HS-5 (cell line): ENCODE measurements at places on chromosomes 6 and 20.

GRCh38 chr6:147930745-147931144 is 411.9 kb upstream of the SASH1 start:
- no peak for DNase-seq

DNA sequence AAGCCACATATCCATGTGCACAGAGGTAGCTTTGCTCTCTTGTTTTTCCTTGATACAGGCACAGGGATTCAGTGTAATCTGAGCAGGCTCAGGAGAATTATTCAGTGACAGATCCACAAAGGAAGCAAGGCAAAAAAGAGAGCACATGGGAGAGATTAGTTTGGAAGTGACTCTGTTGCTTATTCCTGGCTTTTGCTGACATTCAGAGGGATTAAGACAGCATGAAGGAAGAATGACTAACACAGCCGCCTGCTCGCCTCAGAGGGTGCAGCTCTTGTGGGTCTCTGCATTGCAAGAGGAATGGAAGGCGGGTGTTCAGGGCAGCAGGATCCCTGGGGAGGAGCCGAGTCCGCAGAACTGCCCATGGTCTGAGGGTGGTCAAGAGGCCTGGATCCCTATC is 203.4 kb upstream of the KCNQ5 start:
- DNase-seq = peak; percentile 60

DNA sequence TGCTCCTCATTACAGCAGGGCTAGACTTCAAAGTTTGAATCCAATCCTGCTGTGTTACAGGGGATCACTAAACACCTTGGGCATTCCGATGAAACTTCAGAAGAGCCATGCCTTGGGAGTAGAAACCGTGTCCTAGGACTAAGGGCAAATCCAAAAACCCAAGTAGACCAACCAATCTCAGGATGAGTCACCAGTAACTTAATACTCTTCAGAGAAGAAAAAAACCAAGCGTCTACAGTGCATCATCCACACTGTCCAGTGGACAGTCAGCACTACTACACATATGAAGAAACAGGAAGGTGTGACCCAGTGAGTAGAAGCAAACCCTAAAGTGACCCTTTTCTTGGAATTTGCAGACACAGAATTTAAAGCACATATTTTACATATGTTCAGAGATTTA is 39.5 kb upstream of the VAPB start:
- peak; percentile 73 for DNase-seq

DNA sequence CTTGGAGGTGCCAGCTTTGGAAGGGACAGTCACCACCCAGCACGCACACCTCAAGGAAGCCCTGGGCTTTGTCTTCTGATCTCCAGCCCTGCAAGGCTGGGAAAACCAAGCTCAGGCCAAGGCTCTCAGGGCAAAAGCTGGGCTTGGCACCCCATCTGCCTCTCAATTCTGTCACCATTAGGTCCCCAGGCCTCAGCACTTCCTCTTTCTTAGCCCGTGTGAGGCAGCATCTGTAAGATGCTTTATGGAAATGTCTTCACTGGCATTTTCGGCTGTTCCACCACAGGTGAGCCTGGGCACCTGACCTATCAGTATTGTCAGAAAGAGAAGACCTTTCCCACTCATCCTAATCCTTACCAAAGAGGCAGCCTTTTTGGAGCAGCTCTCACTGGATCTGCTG is 24.6 kb downstream of the GMEB2 start:
- DNase-seq = no peak

DNA sequence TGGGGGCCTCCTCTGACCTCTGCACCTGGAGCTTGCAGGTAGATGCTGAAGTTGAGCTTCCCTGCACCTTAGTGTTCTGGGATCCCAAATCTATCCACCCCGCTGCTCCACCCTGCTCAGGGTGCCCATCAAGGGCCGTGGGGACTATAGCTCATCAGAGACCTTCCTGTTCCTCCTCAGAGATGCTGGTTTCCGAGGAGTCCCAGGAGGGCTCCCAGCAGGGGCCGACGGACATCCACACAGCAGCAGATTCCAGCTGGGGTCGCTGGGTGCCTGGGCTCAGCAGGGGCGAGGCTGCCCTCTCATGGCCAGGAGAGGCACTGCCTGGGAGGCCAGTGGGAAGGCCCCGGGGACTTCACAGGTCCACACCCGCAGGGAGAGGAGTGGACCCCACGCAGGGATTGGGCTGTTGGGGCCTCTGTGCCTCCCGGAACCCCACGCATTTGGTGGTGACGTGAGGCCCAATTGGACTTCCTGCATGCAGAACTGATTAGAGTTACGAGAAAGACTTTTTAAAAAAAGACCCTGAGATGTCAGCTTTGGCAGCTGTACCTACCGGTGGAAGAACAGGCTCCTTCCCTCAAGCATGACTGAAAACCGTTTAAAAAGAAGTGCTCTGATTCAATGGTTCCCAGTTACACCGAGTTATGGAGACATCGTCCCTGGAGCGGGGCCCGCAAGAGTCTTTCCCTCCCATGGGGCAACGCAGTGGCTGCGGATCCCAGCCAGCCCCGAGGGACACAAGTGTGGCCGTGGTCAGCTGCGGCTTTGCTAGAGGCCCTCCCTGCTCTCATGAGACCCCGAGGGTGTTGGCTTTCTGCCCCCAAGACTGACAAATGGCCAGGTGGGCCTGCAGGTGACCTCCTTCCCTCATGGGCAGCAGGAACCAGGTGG is 25.3 kb upstream of the SLCO4A1 start:
- no peak for DNase-seq
